Retina (tissue), 1 donor: ENCODE measurements at places on chromosomes 5 and 9.

DNA sequence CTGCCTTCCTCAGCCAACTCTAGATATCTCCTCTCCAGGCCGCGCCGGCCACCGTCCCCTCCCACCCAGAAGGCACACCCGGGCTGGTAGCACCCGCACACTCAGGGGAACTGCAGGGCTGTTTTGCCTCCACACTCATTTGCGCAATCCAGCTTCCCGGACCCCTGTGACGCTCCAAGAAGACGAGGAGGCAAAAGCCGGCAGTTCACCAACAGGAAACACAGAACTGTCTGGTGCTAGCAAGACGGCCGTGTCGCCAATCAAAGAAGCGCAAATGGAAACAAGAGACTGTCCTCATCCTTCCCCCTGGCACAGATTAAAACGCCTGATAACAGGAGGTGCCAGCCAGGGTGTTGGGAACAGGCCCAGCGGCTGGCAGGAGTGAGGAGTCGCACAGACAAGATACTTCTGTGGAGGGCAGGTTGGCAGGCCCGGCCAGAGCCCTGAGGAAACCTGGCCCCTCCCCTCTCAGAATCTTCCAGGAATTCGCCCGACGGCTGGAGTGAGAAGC is 7.8 kb downstream of the AGPAT2 start:
- DNase-seq = no peak

DNA sequence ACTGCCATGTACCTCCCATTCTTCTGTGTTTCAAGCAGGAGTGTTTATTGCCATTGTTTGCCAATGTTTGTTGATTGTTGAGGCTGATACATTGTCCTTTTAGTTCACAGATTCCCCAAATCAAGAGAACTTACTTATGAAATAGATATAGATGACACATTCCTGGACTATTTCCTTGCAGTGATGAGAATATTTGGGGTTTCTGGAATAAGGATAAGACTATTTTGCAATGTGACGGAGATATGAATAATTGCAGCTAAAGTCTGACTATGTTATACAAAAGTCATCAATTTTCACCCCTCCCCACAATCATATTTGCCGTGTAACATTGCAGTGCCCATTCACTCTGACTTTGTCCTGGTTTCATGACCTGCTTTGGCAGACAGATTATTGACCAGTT is 460.8 kb downstream of the CDH10 start:
- DNase-seq = no peak

DNA sequence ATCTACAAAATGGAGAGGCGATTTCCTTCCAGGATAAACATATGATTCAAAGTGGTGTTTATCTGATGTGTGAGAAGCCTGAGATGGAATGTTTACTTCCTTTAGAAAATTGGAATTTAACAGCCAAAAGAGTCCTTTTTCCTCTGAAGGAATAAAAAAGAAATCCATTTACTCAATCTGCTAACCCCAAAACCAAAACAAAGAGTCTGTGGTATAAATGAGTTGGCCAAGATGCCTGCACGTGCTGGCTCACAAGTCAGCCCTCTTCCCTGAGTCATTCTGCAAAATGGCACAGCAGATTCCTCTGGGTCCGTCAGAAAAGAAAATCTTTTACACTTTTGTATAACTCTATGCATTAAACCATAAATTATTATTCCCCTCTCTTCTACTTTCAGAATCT is 60.8 kb downstream of the EBF1 start:
- DNase-seq = no peak

- DNase-seq = no peak
Measured at GRCh38 chr5:172600571-172600970, 40.5 kb upstream of the NEURL1B start.

DNA sequence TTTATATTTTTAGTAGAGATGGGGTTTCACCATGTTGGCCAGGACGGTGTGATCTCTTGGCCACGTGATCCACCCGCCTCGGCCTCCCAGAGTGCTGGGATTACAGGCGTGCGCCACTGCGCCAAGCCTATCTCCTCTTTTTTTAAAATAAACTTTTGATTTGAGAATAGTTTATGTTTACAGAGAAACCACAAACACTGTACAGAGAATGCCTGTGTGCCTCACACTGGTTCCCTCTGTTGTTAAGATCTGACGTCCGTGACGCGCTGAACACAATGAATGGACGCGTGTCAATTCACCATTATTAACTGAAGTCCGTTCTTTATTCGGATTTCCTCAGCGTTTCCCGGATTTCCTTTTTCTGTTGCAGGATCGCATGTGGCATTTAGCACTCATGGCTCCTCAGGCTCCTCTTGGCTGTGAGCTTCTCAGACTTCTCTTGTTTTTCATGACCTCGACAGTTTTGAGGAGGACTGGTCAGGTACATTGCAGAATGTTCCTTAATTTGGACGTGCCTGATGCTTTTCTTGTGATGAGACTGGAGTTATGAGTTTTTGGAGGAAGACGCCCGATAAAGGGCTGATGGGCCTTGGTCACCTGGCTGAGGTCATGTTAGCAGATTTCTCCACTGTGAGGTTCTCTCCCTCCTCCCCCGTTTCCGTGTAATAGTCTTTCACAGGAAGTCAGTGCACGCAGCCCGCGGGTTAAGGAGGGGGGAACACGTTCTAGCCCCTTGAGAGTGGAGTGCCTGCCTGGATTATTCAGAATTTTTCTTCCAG is 69.6 kb downstream of the ANKRD33B start:
- no peak for DNase-seq

DNA sequence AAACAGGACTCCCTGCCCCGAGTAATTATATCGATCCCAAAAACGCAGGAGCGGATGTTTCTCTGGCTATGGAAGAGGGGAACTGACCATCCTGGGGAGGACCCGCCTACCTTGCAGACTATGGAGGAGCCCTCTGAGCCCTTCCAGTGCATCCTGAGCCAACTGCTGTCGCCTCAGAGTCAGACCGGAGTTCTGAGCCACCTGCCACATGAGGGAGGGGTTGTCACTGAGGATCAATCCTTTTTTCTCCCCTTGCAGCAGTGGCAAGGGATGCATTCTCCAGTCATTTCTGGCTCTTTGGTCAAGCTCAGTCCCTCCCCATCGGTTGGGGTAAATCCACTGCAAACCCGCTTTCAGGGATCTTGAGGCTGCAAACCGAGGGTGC is 709 bp downstream of the FANCG start:
- DNase-seq = no peak
